KG1 (cell line): ENCODE measurements at places on chromosomes 2 and 18.

DNA sequence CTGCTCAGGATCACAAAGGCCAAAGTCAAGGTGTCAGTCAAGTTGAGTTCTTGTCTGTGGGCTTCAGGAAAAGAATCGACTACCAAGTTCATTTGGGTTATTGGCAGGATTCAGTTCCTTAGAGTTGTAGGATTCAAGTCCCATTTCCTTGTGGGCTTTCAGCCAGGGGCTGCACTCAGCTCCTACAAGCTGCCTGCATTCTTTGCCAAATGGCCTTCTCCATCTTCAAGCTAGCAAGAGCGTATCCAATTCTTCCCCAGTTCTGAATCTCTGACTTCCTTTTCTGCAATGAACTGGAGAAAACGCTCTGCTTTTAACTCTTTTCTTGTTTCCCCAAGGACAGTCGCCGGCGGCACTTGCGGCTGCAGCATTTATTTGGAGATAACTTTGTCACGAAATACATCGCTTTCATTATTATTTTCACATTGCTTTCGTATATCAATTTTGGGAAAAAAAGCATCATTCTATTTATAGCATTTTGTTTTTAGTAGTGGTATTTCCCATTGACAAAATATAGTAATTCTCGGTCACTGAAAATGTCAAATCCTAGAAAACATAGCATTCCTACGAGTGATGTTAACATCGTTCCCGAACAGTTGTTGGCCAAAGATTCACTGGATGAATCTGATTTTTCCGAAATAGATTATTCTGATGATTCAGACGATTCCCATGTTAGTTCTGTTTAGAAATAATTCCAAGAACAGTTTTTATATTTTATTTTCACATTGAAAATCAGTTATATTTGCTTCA lies 59.6 kb upstream of the SERPINE2 start:
- no peak for DNase-seq

DNA sequence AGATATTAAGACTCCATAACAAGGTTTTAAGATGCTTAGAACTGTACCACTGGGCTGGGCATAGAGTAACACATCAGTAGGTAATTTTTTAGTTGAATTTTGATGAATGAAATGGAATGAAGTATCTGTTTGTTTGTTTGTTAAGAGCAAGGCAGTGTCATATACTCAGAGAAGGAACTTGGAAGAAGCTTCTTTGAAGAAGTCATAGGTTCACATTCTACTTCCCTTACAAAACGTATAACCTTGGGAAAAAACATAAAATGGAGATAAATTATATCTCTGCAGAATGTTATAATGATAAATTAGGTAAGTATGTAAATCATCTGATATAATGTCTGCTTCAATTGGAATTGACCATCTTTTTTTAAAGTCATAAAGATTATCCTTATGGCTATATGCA lies 122.1 kb upstream of the SLC39A10 start:
- no peak for DNase-seq

DNA sequence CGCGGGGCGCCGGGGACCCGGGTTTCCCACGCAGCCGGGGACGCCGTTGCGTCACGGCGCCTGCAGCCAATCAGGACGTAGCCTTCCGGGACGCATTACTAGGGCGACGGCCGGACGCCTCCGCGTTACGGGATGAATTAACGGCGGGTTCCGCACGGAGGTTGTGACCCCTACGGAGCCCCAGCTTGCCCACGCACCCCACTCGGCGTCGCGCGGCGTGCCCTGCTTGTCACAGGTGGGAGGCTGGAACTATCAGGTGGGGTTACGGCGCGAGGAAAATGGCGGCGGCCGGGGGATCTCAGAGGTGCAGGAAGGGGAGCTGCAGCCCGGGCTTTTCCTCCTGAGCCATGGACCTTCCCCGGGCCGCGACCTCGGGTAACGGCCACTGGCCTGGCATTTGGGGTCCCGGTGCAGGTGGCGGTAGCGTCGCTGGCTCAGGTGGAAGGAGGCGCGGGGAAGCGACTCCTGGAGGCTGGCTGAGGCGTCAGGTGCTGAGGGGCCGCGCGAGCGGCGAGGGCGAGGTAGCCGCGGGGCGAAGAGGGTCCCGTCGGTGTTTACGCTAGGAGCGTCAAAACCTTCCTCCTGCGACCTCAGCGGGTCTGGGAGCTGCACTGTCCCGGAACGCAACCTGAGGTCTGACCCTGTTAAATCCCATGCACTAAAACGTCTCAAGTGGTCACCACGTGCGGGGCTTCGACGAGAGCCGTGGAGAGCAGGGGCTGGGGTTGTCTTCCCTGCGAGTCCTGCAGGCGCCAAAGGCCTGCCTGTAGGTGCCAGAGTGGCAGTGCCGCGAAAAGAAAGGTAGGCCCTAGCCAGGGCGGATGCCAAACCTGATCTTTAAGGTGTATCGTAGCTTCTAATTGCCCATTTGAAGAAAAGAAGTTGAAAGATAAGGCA lies at the start of gene LCLAT1:
Gene LCLAT1, plus strand, starts transcription at position 98 of the 897 bp plus-strand sequence. CDS start 78,345 bp downstream, outside the sequence.
- peak; percentile 67 for DNase-seq

DNA sequence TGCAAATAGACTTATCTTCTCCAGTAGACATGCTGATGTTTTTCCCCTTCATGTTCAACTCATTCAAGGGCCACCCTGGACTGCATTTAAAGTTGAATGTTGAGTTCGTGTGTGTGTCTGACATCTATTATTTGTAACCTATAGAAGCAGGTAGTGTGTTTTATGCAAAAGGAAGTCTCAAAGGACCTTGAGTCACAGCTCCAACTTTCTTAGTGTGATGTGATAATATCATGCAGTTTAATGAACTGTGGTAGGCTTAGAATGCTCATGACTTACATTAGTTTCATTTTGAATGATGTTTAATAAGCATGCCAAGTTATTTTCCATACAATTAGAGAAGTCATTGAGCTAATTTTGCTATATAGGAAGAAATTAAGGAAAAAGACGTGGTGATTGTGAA lies 67.9 kb downstream of the CERS6 start:
- no peak for DNase-seq

DNA sequence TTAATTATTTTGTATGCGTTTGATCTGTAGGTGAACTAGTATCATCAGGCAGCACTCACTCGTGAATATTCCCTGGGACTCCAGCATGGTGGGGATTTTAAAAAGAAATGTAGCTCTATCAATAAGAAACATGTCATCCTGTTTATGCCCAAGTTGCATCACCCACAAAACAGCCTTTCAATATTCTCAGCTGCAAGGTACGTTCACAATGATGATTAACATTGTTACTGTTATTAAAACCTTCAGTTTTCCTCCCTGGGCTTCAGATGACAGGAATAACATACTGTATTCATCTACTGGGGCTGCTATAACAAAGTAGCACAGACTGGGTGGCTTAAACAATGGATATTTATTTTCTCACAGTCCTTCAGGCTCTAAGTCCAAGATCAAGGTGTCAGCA lies 87.9 kb upstream of the KLHL29 start:
- DNase-seq = no peak

DNA sequence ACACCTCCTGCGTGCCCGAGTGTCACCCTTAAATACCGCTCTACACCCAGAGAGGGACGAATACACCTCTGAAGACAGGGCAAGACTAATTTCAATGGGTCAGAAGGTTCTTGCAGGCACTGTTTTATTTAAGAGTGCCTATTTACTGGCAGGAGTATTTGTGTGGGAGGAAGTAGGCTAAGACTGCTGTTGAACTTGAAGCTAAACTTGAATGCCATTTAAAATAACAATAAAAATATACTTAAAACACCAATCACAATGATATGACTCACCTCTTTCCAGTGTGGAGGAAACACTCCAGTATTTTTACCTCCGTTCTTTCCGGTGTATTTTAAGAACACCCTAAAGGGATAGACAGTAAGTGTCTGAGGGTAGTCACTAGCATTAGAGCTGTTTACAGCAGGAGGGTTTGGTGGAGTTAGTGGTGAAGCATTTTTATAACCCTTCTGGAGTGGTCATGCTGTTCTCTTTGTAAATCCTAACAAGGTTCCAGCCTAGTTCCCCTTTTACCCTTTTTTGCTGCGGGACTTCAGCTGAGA lies 9.6 kb upstream of the HOXD1 start:
- DNase-seq = no peak
